ENCODE measurements at places on chromosomes 5 and 9.

- DNase-seq, result no peak
Observed at GRCh38 chr5:92906798-92907376, 674.1 kb downstream of the NR2F1-AS1 start.

GRCh38 chr9:127975376-127976315 lies 5.1 kb downstream of the EEIG1 start:
- no peak for DNase-seq

GRCh38 chr9:83497441-83497840 lies 40.8 kb downstream of the FRMD3 start:
- DNase-seq, result no peak

DNA sequence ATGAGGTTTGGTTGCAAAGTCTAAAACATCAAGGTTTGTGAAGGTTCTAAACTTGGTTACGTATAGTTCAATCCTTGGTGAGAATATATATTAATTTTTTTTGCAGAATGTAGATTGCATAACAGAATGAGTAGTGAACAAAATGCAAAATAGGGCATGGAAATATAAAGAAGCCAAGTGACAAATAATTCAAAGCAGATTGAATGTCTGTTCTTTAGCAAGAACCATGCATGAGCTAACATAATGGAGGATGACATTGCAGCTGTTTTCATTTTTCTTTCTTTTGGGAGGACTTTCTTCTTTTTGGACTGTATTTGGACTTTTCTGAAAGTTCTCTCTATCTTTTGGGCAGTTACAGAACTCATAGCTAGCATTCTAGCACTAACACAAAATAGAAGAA lies 194.8 kb upstream of the MRPS30 start:
- no peak for DNase-seq

- no peak for DNase-seq
Observed at GRCh38 chr9:86330186-86330585, 24.0 kb downstream of the TUT7 start.

DNA sequence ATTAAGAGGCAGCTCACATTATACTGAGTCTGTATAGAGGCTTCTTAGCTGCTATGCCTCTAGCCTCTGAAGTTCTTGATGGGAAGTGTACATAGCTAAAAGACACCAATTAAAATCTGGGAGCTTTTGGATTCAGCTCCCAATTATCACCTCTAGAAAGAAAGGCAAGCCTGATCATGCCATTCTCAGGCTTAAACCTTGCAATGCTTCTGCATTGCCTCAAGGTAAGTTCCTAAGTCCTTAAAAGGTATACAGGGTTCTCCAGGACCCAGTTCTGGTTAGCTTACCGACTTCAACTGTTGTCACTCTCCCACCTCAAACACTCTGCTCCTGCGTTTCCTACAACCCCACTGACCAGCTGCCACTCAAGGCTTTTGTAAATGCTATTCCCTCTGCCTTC lies 17.5 kb upstream of the CCL28 start:
- no peak for DNase-seq

DNA sequence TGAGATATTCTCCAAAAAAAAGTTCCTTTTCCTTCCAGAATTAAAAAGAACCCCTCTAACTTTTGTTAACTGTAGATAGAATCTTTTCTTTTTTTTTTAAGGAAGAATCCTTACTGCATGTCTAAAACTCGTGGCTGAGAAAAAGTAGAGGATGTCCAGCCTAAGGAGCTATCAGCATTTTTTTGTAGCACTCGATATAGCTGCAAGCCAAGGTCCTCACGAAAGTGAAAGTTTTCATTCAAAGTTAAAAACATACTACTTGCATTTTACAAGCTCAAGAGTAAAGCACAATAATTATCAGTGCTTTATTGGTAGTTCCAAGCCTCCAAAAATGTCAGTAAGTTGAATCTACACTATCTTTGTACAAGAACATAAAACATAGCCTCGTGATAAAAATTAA lies 28.7 kb upstream of the ZSWIM6 start:
- no peak for DNase-seq

DNA sequence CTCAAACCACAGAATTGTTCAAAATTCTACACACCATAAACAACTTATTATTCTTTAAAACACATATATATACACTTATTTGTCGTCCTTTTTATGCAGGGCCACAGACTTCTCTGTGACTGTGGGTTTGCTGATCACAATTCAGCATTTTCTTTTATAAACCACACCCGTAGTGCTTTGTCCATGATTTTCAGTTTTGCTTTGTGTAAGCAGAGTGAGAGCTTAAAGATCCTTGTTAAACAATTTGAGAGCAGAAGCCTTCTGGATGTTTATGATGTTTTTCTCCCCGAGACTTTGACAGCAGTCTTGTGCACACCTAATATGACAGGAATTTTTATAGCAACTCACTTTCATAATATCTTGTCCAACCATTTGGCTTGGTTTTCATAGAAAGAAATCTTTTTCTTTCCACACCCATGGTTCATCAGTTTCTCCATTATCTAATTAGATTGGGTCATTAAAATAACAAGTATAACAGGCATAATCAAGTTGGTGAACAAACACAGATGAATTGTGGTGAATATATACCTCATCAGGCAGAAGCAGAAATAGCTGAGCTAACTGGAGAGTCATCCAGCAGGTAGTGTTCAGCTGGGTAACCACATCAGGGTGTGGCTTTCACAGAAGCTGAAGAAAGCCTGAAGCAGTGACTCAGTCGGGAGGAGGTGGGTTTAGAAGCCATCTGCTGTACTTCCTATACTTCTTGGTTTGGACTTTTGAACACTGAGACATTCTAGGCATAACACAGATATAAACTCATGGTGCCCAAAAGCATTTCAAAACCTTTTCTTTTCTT lies 232.8 kb downstream of the DOCK8 start:
- peak; percentile 30 for DNase-seq

DNA sequence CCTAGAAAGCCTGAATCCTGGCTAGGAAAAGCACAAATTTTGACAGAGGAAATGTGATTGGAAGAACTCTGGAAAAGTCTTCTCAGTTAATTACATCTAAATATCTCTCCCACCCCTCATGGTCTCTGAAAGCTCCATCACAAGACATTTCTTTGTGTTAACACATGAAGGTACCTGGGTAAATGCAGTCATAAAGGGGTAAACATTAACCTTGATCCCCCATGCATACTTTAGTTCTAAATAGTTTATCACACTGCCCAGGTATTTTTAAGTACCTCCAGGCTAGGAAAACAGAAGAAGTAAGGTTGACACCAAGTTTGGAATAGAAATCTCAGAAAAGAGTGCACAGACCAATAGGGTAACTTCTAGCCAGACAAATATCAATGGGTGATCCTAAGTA lies 334.5 kb downstream of the PIK3R1 start:
- DNase-seq, result no peak

DNA sequence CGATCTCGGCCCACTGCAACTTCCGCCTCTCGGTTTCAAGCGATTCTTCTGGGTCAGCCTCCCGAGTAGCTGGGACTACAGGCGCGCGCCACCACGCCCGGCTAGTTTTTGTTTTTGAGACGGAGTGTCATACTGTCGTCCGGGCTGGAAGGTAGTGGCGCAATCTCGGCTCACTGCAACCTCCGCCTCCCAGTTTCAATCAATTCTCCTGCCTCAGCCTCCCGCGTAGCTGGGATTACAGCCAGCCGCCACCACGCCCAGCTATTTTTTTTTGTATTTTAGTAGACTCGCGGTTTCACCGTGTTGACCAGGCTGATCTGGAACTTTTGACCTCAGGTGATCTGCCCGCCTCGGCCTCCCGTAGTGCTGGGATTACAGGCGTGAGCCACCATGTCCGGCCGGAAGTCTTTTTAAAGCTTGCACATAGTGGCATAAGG lies 1.2 kb downstream of the SMC5 start:
- DNase-seq, result no peak

- no peak for DNase-seq
Observed at GRCh38 chr9:17871213-17871890, 292.5 kb downstream of the SH3GL2 start.

DNA sequence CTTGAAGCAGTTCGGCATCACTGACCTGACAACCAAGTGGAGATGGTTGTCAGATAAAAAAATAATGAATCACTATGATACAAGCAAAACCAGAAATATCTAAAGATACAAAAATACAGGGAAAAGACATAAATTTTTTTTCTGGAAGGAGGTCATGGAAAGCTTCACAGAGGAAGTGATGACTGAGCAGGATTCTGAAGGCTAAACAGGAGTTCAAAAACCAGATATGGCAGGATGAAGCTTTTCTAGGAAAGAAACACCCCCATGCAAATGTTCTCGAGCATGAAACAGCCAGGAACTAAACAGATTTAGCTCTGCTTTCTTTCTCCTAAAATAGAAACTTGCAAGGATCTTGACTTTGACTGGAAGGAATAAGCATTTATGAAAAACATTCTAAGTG lies 60.7 kb upstream of the IFNE start:
- no peak for DNase-seq

GRCh38 chr5:51449026-51449425 lies 65.8 kb downstream of the ISL1 start:
- DNase-seq, result no peak

DNA sequence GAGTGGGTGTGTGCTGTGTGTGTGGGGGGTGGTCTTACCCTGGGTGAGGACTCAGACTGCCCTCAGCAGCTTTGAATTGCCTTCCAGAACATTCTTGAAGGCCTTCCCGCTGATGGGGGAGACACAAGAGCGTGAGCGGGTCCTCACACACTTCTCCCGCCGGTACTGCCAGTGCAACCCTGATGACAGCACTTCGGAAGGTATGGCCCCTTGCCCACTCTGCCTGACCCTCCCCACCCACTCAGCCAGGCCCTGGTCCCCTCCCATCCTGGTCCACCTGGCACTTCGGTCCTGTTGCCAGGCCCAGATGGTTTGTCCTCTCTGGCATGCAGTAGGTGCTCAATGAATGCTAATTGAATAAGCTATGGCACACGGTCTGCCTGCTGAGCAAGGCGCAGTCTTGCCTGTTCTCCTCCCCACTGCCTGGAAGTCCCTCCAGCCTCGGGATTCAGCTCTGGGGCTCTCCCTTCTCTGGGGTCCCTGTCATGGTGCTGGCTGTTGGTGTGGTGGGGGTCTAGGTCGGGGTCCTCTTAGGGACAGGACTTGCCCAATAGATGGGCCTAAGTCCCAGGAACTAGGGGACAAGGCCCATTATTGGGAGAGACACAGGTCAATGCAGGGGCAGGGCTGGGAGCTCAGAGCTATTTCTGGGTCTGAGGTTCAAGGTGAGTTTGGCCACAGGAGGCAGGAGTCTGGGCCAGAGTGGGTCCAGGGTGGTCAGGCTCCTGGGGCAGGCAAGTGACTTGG lies 26.4 kb downstream of the PSD2 start:
- DNase-seq, result no peak

DNA sequence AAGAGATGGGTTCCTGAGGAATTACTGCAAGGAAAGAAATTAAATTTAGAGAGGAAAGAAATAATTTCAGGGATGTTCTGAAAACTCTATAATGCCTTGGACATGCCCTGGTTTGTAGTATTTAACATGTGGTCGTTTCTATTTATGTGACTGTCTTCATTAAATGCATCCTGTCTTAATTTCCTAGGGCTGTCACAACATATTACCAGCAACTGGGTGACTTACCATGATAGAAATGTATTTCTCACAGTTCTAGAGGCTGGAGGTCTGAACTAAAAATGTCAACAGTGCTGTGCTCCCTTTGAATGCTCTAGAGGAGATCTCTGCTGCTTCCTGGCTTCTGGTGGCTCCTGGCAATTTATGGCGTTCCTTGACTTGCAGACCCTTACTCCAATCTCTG lies 287.7 kb downstream of the FBXL7 start:
- no peak for DNase-seq

DNA sequence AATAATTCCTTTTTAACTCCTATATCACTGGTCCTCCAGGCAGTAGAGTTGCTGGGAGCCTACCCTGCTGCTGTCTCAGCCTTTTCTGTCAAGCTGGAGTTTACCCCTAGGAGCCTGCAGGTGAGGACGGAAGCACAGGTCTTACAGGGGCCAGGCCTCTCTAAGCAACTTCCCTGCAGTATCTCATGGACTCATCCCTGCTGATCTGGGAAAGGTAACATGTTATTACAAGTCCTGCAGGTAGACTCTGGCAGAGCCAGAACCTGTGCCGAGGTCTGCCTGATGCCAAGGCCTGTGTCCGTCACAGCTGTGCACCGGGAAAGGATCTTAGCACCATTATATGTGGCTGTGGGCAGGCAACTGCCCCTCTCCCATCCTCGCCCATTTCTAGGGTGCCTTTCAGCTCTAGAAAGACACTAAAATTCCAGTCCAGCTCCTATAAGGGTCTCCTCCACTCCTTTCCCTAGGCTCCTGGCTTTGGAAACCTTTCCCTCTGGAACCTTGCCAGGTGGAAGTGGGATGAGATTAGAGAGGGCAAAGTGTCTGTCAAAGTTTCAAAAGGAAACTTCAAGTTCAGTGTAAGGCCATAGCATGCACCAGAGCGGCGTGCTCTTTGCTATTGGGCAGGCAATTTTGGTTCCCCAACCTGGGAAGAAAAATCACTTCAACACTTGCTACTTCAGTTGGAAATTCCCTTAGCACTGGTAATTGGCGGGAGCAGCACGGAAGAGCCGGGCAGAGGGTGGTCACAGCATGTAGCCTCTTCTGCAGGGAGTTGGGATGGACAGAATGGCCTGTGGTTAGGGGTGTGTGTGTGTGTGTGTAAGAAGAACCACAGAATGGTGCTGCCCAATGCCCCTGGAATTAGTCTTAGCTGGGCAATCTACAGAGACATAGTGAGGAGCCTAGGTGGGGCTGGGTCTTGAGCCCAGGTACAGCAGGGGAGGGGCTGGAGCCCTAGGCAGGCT lies 17.5 kb downstream of the TMEM171 start:
- DNase-seq, result no peak

DNA sequence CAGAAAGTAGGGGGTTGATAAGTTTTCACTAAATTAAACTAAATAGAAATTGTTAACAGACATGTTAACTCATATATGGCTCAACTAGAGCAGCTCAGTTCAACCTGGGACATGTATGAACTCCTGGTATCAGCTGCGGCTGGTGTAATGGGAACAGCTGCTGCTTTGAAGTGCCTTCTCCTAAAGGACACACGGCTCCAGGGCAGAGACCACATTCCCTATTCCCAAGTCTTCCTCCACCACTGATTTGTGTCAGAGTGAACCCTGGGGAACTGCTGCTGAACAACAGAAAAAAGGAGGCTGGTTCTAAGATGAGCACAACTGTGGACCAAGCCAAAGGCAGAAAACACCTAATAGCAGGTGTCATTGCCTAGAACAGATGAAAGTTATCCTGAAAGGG lies 71.1 kb downstream of the MAPKAP1 start:
- DNase-seq, result no peak

GRCh38 chr5:146291421-146292074 lies 47.1 kb upstream of the POU4F3 start:
- no peak for DNase-seq

DNA sequence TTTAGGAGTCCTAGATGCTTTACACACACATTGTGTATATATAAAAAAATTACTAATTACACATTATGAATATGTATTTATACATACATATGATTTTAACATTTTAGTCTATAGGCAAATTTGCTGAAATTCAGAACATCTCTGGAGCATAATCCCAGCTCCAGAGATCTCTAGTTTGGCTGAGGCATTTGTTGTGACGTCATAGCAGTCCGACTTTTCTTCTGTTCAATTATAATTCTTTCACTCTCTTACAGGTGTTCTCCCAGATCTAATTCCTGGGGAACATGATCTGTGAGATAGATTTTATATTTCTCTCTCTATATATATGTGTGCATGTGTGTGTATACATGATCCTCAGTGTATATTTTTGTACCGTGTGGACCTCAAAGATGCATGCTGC lies 1876.2 kb downstream of the EFNA5 start:
- DNase-seq, result no peak

- DNase-seq, result no peak
Observed at GRCh38 chr9:124840300-124840833, 12.9 kb upstream of the WDR38 start.

Measured in T-helper 2 cell (primary cell).